ENCODE measurements at places on chromosomes 12 and 14.

DNA sequence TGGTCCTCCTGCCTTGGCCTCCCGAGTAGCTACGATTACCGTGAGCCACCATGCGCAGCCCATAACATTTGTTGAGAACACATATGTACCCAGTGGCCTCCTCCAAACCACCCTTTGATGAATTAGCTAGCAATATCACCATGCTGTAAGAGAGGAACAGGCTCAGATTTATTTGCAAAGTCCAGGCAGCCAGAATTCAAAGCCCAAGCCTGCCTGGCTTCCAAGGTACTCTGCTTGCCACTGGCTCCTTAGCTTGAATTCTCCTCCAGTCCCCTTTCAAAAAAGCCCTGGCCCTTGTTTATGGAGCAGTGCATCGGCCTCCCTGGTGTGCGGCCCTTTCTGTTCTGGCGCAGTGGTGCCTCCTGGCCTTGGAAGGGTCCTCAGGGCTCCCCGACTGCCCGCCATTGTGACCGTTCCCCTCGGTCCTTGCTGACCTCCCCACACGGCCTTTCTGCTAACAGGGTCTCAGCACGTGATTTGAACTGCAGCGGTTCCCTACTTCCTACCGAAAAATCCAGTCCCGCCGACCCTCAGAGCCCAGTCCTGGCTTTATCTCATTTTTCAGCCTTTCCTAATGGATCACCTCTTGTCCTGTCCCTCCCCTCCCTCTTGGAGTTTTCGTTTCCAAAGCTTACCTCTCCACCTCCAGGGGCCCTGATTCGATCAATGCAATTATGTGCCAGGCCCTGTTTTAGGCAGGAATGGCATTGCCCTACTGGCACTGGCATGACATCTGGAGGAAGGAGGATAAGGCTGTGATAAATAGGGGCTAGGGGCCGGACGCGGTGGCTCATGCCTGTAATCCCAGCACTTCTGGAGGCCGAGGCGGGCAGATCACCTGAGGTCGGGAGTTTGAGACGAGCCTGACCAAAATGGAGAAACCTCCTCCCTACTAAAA is 22.0 kb downstream of the SLC25A29 start:
- DNase-seq = no peak

- no peak for DNase-seq
These were observed 142.5 kb upstream of the RTL1 start for GRCh38 chr14:101046071-101046470.

GRCh38 chr14:91829511-91829910 is 37.8 kb downstream of the TC2N start:
- no peak for DNase-seq

DNA sequence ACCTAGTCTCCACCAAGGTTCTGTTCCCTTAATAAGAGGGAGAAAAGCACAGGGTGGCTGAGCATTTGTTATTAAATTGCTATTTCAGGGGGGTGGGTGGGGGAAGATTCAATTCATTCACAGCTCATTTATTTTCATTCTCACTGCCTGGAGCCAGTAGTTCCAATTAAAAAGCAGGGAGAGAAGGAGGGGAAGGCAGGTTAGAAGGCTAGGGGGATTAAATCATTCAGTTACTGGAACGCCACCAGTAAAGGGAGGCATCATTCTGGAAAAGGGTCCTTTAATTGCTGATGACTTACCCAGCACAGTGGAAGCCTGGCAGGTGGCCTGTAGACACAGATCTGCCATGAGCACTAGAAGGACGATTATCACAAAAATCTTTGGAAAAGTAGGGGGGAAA is 47.4 kb downstream of the NIN start:
- DNase-seq = no peak

DNA sequence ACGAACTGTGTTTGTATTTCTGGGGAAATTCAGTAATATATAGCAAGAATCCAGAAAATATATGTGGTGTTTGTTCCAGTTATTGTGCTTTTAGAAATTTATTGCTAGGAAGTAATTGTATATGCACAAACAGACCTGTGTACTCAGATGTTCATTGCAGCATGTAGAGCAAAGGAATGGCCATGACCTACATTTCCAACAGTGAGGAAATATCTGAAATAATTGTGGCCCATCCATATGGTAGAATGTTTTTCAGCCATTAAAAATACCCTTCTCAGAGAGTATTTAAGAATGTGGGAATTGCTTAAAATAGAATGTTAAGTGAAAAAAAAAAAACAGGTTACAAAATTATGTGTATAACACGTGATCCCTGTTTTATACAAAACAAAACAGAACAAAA is 77.3 kb downstream of the TMX1 start:
- DNase-seq = peak; percentile 24

- no peak for DNase-seq
These were observed 11.0 kb upstream of the HHIPL1 start for GRCh38 chr14:99633918-99634317.

DNA sequence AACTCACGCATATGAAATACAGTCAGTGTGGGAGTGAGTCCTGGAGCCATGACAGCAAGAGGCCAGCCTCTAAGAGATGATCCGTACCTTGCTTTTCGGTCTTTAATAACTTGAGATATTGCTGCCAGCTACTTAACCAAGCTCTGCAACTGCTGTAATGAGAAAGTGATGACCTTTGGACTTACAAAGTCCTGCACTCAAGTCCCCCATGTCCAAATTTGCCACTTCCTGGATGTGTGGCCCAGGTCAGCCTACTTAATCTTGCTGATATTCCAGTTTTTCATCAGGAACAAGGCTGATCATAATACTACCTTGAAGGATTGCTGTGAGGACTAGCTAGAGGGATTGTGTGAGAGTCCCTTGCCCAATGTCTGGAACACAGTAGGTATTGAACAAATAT is 33.8 kb upstream of the DUSP6 start:
- DNase-seq = peak; percentile 76

All from cerebellar cortex (tissue), 1 donor.